Activated CD4-positive, alpha-beta T cell treated with anti-CD3 and anti-CD28 coated beads for 24 hours (primary cell): ENCODE measurements at places on chromosomes 7 and 10.

DNA sequence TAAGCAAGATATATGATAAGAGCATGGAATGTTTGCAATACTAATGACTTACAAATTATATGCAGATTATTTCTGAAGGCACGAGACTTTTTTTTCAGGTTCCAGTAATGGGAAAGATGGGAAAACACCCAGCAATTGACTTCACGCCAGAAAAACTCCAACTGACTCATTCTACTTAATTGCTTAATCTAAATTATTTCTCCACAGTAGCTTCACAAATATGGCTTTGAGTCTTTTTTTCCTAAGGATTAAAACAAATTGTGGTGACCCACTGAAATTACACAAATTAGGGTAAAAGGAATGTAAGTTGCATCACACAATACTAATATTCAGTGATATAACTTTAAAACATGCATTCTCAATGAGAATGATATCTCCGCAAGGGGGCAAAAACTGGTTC is 138.7 kb downstream of the GNAI1 start:
- no peak for DNase-seq

DNA sequence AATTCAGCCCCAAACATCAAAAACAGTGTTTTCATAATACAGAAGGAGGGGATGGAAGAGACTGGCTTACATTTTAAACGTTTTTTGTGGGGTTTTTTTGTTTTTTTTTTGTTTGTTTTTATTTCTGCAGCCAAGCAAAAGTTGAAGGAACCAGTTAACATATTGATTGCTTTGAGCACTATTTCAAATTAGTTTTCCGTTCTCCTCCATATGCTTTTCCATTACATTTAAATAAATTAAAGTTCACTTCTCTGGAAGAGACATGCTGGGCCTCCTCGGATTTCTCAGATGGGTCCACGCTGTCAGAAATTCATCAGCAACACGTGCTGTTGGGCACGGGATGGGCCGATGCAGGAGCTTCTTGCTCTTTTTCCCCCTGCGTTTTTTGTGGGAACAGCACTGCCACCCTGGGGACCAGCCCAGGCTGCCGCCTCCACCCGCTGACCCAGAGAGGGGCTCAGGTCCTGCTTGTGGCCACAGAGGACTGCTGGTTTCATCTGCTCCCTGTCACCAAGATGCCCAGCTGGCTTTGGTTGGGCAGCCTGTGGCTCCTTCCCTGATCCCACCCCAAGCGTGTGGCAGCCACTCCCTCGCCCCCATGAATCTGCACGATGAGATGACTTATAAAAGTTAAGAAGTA is 67.7 kb upstream of the CHST15 start:
- DNase-seq: no peak

DNA sequence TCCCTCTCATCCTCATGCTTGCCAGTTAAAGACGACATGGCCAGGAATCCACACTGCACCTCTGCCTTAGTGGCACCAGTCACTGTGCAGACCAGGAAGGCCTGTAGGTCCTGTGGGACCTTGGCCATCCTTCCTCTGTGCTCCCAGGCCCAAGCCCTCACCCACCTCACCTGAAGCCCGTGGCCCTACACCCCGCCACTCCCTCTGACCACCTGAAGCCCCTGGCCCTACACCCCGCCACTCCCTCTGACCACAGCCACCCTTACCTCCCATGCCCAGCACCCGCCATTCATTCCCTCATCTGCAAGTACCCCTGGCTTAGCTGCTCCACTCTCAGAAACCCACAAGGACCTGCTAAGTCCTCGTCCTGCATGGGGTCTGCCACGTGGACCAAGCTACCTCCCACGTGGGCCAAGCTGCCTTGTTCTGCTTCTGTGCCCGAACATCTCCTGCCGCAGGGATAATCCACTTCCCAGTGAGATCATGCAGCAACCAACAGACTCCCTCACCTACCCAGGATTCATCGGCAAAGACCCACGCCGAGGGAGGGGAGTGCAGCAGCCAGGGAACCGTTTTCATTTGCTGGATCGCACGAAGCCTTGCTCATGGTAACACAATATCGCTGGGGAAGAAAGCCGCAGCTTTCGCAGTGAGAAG is 151.2 kb downstream of the TCERG1L start:
- no peak for DNase-seq

GRCh38 chr7:96061844-96062243 is 260.1 kb downstream of the SLC25A13 start:
- no peak for DNase-seq

DNA sequence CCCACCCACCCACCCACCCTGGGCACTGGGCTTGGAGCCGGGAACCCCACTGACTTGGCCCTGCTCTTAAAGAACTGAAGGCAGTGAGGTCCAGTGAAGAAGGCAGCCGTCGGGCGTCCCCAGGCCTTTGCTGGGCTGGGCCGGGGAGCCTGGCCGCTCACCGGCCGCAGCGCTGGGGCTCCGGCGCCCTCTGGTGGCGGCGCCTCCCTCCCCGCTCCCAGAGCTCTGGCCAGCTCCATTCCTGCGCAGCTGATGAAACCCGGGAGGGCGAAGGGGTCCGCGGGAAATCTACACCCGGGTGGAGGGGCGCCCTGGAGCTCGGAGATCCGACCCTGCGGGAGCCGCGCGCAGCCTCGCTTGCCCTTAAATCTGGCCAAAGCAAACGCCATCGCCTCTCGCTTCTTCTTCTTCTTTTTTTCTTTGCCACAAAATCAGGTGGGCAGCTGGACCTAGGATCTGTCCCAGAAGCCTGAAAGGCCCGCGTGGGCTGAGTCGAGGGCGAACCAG is 1.7 kb upstream of the CXCL12 start:
- DNase-seq: peak; percentile 2

DNA sequence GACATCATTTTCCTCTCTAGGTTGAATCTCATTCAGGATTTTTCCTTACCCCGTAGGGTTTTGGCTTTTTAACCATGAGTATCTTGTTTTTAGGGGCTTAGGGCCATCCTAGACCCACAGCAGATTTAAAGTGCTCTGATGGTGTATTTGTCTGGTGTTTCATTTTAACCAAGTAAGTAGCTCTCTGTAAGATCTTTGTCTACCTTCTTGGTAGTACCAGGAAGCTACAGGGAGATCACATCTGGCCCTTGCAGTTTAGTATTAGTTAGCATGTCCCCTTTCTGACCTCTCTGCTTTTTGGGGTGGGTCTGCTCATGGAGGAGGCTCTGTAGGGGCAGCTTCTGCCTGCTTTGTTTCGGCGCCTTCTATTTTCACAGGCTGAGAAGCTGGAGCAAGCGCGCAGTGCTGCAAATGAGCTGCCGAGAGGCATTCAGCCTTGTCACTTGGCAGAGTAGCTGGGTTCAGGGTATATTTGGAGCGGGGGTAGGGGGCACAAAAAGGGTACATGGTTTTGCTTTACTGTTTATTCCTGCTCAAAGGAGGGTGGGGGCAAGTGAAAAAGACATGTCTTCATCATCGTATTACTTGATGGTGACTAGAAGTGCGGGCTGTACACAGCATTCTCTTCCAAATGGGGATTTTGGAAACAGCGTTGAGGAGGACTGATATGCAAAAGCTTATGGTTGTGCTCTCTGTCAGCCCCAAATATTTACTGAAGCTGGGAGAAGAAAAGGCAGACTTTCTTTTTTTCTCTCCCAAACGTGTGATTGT is 146.3 kb downstream of the CELF2 start:
- DNase-seq: no peak

GRCh38 chr7:108460964-108461363 is 4.7 kb upstream of the NRCAM start:
- DNase-seq: no peak

GRCh38 chr7:19681596-19681995 is 27.2 kb downstream of the POLR1F start:
- DNase-seq: no peak

- no peak for DNase-seq
Measured at GRCh38 chr10:119541046-119541445, 1.5 kb downstream of the RGS10 start.

DNA sequence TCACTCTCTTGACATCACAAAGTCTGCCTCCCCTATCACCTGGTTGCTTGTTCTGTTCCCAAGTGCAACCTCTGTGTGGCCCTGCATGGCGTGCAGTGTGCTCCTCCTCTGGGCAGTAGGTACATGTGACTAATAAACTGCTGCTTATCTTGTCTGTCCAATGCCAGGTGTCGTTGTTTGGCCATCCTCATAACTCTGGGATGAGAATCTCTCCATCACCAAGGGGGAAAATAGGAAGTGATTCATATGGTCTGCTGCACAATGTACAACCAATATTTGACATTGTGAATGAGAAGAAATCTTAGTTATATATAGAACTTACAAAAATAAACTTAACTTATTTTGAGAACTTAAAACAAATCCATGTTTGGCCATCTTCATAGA is 135.2 kb downstream of the INHBA start:
- no peak for DNase-seq

- no peak for DNase-seq
Measured at GRCh38 chr10:97916586-97916985, 66.9 kb downstream of the GOLGA7B start.

- no peak for DNase-seq
Measured at GRCh38 chr7:30937416-30937815, 25.8 kb downstream of the AQP1 start.

GRCh38 chr7:116340943-116341907 is 130.9 kb downstream of the TES start:
- DNase-seq: no peak

DNA sequence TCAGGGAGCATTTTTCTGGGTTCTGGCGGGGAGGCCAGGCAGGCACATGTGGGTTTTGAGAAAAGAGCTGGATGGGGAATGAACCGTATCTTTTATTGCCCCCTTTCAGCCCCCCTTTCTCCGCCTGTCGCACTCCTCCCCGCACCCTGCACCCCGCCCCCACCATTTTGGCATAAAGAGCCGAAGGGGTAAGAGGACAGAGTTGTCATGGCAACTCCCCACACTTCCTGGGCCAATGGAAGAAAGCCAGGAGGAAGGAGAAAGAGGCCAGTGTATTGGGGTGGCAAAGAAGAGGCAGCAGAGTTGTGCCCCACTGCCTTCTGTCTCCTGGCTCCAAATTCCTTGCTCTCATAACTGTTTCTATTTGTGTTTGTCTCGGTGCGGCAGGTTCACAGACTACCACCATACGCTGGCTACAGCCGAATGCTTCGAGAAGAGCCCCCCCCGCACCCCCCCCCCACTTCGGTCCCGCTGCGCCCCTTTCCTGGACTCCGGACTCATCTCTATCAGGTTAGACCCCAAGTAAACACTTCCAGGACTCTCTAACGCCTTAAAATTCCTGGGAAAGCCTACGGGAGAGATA is 3.4 kb downstream of the KCNIP2 start:
- no peak for DNase-seq

- DNase-seq: no peak
Measured at GRCh38 chr10:4246881-4247358, 461.9 kb upstream of the KLF6 start.

DNA sequence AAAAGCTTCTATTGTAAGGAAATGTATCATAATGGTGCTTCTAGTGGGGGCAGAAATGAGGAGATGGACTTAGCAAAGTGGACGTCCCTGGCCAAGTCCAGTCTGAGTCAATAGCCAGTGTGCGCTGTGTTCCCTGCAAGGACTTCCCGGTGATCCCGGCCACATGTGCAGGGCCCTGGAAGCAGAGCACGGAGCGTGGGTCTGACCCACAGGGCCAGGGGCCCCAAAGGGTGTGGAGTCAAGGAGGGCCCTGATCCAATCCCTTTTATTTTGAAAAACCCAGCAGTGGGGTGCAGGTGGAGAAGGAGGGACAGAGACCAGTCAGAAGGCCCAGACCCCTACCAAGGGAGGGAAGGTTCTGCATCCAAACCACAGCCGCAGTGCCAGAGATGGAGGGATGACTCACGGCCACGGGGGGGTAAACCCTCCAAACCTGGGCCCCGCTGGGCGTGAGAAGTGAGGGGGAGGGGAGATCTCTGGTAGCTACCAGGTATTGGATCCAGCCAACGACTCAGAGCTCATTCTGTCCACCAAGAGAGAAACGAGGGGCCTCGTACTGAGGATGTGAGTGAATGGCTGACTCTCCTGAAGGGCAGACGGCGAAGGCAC is 57.2 kb upstream of the VIPR2 start:
- DNase-seq: no peak

DNA sequence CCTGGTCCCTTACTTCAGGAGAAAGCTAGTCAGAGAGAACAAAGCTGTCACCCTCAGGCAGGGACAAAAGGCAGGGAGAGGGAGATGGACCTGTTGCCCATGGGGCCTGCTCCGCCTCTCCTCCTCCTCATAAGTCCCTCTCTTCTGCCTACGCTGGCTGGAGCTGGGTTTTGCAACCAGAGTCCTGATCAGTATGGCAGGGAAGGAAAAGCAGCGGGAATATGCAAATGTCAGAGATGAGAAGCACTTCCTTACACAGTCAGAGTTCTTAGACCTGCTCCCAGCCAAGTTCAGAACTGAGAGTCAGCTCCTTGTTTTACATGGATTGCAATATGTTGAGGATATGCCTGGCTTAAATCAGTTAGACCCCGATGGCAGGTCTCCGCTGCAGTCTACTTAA is 231.1 kb downstream of the ADAM12 start:
- no peak for DNase-seq
